ENCODE measurements at places on chromosomes 7 and 10.

GRCh38 chr10:80509403-80510161 lies 28.1 kb upstream of the SH2D4B start:
- no peak for DNase-seq

GRCh38 chr7:69749994-69750393 lies 151.7 kb downstream of the AUTS2 start:
- DNase-seq: no peak

DNA sequence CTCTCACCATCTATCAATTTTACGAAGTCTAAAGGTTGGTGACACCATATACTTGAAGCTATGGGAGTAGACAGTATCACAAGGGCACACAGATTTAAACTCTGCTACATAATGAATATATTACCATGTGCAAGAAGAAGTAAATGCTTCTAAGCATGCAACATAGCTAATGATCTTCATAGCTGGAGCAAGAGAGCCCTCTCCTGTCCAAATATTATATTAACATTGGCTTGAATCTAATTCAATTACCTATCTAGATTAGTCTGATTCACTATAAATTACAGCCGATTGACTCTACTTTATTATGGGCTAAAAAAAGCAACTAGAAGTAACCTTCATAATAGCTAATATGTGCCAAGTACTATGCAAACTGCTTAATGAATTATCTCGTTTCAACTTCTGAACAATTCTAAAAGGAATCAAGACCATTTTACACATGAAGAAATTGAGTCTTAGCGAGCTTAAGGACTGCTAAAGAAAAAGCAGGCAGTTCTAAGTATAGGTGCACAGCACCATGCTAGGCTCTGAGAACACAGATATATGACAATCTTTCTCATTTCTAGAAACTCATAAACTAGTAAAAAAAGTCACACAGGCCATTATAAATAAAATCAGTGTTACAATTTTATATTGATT lies 21.9 kb downstream of the FRA10AC1 start:
- DNase-seq: no peak

GRCh38 chr10:49541762-49542161 lies 2.8 kb upstream of the ERCC6 start:
- no peak for DNase-seq

DNA sequence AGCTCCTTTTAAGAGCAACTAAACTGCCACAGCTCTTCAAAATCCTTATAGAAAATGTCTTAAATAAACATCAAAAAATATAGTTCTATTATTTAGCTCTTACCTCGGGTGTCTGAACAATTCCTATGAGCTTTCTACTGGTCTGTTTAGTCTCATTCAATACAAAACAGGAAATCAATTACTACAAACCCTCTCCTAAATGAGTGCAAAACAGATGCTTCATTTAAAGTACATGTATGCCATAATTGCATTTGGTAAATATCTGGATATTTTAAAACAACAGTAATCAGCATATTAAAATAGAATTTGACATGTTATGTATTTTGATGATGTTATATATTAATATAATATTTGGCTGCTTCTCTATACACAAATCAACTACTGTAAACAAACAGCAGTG lies 38.5 kb upstream of the MTPN start:
- DNase-seq: no peak

GRCh38 chr10:48672596-48673265 lies 11.9 kb upstream of the WDFY4 start:
- DNase-seq: no peak

DNA sequence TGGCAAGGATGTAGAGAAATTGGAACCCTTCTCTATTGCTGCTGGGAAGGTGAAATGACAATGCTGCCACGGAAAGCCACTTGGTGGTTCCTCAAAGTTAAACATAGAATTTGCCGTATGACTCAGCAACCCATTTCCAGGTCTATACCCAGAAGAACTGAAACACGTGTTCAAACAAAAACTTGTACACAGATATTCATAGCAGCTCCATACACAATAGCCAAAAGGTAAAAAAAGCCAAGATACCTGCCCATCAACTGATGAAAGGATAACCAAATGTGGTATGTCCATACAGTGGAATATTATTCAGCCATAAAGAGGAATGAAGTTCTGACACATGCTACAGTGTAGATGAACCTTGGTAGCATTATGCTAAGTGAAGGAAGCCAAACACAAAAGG lies 39.1 kb downstream of the LHPP start:
- no peak for DNase-seq

DNA sequence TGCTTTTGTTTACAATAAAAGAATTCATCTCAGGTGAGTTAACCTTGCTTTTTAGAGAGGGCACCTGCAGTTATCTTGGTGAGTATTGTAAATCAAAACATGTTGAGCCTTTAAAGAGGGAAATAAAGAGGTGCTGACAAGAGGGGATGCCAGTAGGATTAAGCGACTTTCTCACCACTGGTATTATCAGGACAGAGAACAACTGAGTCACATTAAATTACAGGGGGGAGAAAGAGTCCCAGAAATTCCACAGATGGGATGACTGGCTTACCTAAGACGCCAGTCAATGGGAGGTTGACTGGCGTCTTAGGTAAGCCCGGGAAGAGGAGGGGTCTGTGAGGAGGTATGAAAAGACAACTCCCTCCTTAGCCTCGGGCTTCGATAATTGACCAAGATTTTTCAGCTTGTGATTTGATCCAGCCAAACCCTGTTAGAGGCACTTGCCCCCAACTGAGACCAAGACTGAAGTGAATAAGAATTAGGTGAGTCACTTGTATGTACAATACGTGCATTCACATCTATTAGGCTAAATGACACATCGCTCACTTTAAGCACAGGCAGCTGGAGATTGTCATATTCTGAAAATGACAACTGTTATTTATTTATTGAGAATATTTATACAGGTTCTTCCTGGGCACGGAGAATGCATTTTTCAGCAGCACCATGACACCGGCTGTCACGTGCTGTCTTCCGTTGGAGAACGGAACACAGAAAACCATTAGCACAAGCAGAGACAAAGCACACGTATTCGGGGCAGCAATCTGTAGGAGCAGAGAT lies 117.6 kb downstream of the SEM1 start:
- DNase-seq: no peak

DNA sequence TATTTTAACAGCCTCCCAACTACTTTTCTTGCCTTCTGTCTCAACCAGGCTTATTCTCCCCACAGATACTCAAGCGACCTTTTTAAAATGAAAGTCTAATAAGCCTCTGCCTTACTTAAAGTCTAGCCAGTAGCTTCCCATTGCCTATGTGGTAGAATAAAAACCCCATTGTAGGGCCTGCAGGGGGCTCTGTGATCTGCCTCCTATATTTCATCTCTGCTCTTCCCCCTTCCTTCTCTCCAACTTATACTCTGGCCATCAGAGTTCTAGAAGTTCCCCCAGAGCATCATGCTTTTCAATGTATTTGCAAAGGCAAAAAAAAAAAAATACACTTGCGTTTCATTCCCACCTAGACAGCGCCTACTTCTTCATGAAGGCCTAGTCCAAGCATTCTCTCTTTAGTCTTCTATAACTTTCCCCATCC lies 167.7 kb upstream of the ADO start:
- no peak for DNase-seq

GRCh38 chr10:118832241-118832651 lies 77.5 kb upstream of the CACUL1 start:
- DNase-seq: no peak

GRCh38 chr7:123041101-123041500 lies 45.6 kb upstream of the TAS2R16 start:
- DNase-seq: no peak

Data from progenitor cell of endocrine pancreas (in vitro differentiated cells).